ENCODE measurements at places on chromosomes 3 and 15.

DNA sequence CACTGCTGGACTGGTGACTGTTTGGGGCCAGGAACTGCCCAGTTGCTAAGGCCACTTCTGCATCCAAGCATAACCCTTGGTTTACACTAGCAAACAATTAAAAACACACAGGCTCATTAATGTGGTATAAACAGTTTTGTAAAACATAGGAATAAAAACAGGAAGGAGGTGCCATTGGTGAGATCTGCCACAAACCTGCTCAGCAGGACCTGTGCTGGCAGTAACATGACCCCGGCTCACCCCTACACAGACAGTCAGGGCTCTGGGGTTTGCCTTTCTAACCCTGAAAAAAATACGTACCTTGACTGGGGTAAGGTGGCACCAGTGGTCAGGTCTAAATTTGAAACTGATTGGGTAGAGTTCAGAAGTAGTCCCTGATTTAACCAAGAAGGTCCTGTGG, 76.2 kb downstream of the ATP1B3 start:
- no peak for DNase-seq

DNA sequence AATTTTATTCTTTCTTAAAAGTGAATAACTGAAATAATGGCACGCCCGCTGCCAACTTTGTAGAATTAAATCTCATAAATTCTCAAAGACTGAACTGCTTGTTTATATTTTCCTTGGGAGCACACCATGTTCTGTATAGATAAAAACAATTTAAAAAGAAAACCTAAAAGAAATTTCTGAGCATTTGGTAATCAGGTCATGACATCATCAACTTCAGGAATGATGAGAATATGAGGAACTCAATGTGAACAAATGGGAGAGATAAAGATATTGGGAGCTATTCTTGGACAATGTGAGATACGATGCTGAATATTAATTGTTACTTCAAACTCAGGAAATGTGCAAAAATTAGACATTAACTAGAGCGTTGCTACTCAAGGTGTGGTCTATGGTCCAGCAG, 10.0 kb upstream of the VGLL3 start:
- no peak for DNase-seq

DNA sequence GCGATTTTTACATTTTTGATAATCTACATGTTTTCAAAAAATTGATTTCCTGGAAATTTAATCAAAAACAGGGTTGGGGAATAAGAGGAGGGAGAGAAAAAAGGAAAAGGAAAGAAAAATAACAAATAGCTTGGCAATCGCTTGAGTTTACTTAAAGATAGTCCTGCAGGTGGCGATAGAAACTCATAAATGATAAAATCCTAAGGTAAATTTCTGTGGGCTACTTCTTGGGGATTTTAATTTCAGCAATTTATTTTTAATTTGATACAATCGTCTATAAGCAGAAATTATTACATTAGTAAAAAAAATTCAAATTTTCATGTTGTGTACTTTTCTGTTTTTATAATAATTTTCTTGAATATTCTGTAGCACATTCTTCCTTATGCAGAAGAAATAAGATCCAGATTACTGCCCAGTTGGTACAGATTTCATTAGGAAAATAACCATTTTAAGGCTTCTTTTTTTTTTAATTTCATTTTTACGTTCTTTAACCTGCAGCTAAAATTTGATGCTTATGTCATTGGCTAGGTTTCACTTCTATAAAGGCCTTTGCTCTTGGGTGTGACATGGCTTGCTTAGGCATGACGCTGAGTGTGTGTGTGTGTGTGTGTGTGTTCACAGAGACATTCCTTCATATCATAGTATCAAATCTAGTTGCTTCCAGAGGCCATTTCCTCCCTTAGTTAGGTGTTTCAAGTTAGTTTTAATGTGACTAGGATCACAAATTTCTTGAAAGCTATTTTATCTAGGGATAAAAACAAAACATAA, 181.8 kb downstream of the MCTP2 start:
- no peak for DNase-seq

DNA sequence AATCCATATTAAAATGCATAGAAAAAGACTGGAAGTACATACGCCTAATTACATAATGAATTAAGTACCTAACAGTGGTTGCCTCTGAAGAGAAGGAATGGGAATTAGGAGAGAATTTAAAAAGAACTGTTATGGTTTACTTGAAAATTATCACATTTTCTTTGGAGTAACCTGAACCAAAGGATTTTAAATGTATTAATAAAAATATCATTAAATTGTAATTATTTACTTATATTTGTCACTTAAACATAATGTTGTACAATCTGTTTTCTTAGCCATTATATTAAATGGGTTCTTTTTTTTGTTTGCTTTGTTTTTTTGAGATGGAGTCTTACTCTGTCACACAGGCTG, 114.2 kb upstream of the SLC7A14 start:
- no peak for DNase-seq

DNA sequence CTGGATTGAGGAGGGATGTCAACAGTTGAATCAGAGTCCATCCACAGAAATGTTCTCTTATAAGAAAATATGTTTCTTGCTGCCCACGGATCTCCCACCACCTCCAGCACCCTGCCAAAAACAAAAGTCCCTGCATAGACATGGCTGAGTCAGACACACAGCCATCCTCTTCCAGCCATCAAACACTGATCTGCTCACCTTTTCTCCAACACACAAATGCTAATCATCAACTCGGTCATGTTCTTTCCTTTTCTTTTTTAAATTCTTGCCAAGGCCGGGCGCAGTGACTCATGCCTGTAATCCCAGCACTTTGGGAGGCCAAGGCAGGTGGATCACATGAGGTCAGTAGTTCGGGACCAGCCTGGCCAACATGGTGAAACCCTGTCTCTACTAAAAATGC, 110.7 kb upstream of the IL12A start:
- DNase-seq, result no peak

- DNase-seq, result no peak
These were observed 234.5 kb upstream of the GAP43 start for GRCh38 chr3:115388811-115389210.

- peak; percentile 72 for DNase-seq
These were observed 46.8 kb upstream of the SLC6A1 start for GRCh38 chr3:10945683-10946287.

DNA sequence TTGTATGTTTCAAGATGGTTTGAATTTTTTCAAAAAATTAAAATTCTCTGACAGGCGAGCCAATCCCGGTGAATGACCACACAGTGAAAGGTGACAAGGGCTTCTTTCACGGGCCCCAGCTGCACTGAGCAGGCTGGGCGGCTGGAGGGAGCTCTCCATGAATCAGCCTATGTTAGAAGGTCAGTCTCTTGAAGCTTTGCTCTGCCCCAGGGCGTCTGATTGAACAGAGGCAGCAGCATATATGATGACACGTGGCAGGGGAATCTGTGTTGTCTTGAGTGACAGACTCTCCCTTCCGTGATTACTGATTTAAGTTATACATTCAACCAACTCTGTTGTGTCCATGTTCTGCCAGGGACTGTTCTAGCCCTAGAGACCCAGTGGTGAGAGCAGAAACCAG, 51.5 kb downstream of the ISG20 start:
- DNase-seq, result no peak

- DNase-seq, result no peak
These were observed 69.0 kb upstream of the FNDC3B start for GRCh38 chr3:171970301-171970788.

GRCh38 chr3:104032283-104032682, 1334.4 kb upstream of the ALCAM start:
- DNase-seq, result no peak

GRCh38 chr3:15470261-15470660, 42.9 kb downstream of the EAF1 start:
- no peak for DNase-seq

DNA sequence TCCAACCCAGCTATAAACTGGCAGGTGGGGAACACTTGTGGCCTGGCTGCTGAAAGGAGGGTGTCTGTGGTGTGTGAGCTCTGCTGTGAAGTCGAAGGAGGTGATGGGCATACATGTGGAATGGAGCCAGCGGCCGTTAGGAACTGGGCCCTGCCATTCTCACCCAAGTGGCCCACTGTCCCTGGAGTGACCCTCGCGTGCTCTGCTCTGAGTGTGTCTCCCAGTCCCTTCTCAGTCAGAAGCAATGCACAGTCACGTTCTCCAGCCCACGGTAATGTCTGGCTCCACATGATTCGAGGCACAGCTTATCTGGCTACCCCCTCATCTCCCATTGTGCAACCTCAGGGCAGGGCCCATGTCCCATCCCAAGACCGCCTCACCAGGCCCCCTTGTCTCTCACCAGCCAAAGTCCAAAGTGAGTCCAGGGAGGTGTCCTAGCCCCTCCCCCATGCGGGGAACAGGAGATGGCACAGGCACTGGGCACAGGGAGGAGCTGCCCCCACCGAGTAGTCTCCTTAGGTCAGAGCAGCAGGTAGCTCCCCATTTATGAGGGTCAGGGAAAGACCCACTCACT, 62.9 kb downstream of the ZNF445 start:
- no peak for DNase-seq

GRCh38 chr3:114519415-114519814, 225.6 kb downstream of the TIGIT start:
- DNase-seq, result no peak

- no peak for DNase-seq
These were observed 237.0 kb upstream of the LRTM1 start for GRCh38 chr3:55164876-55165275.

- no peak for DNase-seq
These were observed 325.4 kb downstream of the FOXP1 start for GRCh38 chr3:71258116-71258515.

DNA sequence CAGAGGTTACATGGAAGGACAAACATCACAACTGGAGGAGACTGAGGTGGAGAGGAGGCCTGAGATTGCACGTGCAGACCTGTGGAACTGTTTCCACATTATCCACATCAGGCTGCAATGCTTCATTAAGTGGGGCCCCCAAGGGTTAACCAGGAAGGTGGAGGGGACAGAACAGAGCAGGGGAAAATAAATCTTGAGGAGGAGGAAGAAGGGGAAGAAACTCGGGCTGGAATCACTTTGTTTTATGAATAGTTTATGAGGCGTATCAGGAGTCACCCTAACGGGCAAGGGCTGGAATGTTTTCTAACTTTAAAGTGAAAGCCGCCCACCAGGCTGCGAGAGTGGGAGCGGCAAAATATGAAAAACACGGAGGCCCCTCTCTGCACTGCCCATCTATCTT, 154.9 kb downstream of the WNT5A start:
- DNase-seq, result no peak

DNA sequence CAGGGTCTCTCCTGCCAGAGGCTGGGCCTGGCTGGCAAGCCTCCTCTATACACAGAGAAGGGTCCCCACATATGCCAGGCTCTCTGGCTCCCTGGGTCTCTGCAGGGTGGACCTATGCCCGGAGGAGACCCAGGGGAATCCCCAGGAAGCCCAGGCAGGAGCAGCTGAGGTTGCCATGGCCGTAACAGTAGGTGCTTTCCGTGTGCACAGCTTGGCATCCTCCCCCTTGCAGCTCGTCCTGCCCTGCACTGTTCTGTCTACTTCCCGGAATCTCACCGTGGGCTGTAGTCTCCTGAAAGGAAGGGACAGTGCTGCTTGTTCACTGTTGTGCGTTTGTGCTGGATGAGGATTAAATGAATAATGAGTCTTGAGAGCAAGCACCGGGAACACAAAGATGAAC, 47.8 kb downstream of the DAPK2 start:
- no peak for DNase-seq

DNA sequence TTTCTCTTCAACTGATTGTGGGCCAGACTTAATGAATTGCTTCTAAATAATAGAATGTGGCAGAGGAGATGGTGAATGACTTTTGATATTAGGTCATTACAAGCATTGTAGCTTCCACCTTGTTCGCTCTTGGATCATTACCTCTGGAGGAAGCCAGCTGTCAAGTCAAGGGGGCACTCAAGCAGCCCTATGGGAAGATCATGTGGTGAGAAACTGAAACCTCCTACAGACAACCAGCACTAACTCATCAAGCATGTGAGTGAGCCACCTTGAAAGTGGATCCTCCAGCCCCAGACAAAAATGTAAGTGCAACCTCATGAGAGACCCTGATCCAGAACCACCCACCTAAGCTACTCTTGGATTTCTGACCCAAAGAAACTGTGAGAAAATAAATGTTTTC, 109.8 kb upstream of the TBC1D5 start:
- no peak for DNase-seq

GRCh38 chr15:48993380-48993779, 29.7 kb upstream of the SHC4 start:
- no peak for DNase-seq

- DNase-seq, result no peak
These were observed 219.6 kb downstream of the THSD4 start for GRCh38 chr15:71334873-71335272.

DNA sequence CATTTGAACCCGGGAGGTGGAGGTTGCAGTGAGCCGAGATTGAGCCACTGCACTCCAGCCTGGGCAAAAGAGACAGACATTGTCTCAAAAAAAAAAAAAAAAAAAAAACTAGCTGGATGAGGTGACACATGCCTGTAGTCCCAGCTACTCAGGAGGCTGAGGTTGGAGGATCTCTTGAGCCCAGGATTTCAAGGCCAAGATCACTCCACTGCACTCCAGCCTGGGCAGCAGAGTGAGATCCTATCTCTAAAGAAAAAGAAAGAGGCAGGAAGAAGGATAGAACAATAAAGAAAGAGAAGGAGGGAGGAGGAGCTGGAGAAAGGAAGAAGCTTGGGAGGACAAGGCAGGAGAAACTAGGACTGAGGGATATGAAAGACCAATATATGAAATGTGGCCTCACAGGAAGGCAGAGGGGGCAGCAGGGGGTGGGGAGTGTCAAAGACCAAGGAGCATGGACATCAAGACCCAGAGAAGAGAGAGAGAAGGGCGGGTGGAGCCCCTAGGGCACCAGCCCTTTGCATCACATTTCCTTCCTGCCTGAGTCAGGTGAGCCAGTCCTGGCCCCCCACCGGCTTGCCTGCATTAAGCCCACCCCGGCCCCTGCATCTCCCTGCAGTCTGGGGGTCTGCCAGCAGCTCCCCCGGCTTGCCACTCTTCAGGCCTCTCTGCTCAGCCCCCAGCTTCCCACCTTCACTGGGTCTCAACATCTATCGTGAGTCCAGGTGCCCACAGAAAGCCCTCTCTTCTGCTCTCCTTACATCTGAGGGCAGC, 11.5 kb downstream of the IGDCC3 start:
- DNase-seq, result no peak

Measured in activated naive CD4-positive, alpha-beta T cell treated with anti-CD3 and anti-CD28 coated beads, Interleukin-2, amount 10 ng/mL, durations not matched to agents 7 days and 5 days (primary cell).